ENCODE measurements at places on chromosomes 2 and 18.

- DNase-seq: no peak
These were observed 5.2 kb upstream of the SKA1 start for GRCh38 chr18:50369672-50370071.

- no peak for DNase-seq
These were observed 119.8 kb downstream of the NDUFA10 start for GRCh38 chr2:239905306-239905705.

- no peak for DNase-seq
These were observed 259.4 kb downstream of the GBX2 start for GRCh38 chr2:235908826-235909225.

GRCh38 chr2:157439824-157440186 lies 4.1 kb downstream of the CYTIP start:
- DNase-seq: no peak

GRCh38 chr2:134181219-134181618 lies 72.7 kb upstream of the MGAT5 start:
- no peak for DNase-seq

GRCh38 chr18:79106084-79106483 lies 36.9 kb downstream of the ATP9B start:
- no peak for DNase-seq

GRCh38 chr2:2582998-2583545 lies 252.0 kb upstream of the MYT1L start:
- no peak for DNase-seq

GRCh38 chr2:230798769-230799399 lies 65.9 kb upstream of the ITM2C start:
- no peak for DNase-seq

DNA sequence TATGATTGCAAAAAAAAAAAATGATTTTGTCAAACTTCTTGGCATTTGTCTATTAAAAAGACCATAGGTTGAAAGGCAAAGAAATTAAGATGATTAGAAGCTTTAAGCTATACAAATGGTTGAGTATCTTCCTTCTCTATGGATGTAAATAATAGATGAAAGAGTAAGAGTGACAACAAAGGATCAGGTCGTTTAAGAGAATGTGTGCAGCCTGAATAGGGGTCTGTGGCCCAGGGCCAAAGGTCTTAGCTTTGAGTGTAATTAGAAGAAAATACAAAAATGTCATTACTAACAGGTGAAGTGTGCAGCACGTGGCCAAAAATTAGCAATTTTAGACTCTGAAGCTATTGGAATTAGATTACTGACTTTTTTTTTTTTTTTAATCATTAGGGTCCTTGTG lies 122.4 kb downstream of the GREB1L start:
- DNase-seq: no peak

- no peak for DNase-seq
These were observed 201.4 kb downstream of the AFF3 start for GRCh38 chr2:99940963-99941362.

DNA sequence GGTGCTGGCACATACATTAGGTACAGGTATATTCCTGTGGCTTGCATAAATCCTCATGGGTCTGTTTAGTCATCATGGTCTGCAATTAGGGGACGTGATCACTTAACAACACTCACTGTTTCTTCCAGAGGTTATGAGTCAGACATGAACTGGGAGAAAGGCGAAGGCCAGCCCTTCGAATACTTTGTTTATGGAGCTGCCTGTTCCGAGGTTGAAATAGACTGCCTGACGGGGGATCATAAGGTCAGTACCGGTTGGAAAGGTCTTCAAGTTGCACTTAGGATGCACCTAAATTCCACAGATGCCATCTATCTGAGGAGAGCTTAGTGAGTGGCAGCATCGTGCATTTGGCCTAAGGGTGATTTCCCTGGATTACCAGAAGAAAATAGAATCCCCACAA lies 76.9 kb downstream of the AOX1 start:
- DNase-seq: no peak

- no peak for DNase-seq
These were observed 48.8 kb upstream of the SMAD7 start for GRCh38 chr18:48999569-48999968.

- no peak for DNase-seq
These were observed 19.4 kb upstream of the SP5 start for GRCh38 chr2:170695521-170696410.

GRCh38 chr2:27931361-27931950 lies 40.9 kb downstream of the BABAM2 start:
- DNase-seq: no peak

DNA sequence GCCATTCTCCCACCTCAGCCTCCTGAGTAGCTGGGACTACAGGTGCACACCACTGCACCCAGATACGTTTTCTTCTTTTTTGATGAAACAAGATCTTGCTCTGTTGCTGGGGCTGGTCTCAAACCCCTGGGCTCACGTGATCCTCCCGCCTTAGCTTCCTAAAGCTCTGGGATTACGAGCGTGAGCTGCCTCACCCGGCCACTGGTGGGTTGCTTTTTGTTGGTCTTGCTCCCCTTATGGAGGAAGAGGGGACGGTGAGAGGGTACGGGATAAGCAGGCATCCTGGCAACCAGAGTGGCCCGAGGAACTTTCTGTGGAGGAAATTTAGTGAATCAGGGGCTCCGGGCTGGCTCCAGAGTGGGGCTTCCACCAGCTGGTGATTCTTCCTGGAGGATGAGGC lies 222.3 kb downstream of the HDAC4 start:
- DNase-seq: no peak

- no peak for DNase-seq
These were observed 243.2 kb upstream of the BOD1L2 start for GRCh38 chr18:56903686-56904085.

- DNase-seq: no peak
These were observed 5.6 kb upstream of the RUFY4 start for GRCh38 chr2:218063486-218063885.

- no peak for DNase-seq
These were observed 25.9 kb downstream of the CD8A start for GRCh38 chr2:86764661-86765309.

GRCh38 chr2:61631321-61631720 lies 93.2 kb upstream of the XPO1 start:
- DNase-seq: no peak

DNA sequence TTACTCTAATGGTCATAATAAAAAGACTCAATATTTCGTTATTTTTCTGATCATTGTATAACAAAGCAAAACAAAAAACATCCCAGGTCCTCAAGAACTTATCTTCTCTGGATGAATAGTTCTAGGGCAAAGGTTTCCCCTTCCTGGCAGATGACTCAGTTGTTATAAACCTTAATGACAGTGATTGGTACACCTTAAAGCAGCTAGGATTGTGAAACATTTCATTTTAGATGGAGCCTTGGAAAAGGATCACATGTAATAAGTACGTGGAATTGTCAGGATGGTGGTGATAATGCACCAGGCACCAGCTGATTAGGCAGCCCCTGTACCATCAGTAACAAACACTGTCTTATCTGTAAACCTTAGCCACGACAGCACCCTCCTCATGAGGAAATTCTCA lies 47.2 kb downstream of the MEP1B start:
- no peak for DNase-seq

DNA sequence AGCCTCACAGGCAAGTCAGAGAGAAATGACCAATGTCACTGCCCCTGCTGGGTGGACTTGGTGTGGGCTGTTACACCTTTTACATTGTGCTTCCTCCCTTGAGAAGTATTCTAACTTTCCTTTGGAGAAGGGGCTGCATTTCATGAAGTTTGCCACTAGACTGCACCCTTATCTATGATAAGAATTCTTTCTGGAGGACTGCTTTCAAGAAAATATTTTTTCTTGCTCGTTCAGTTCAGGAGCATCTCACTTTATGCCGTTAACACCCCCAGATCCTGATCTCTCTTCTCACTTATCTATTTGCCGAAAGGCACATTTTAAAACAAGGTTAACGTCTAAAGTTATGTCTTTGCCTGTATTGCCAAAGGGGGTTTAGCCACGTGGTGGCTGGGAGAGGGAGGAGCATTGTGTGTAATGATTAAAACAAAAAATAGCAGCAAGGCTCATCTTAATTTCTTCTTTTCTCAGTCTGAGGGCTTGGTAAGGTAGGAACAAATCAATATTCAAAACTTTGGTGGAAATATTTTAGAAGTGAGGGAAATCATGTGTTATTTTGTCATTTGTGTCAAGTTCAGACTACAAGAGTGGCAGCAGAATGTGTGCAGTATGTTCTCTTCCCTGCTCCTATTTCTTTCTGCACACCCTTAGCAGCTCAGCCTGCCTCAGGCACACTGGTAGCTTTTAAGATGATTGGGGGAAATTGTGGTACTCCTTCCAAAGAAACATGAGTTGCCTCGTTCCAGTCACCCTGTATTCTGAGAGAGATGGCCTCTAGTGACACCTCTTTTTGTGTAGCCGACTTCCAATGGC lies 1.6 kb upstream of the IGFBP5 start:
- DNase-seq: no peak

DNA sequence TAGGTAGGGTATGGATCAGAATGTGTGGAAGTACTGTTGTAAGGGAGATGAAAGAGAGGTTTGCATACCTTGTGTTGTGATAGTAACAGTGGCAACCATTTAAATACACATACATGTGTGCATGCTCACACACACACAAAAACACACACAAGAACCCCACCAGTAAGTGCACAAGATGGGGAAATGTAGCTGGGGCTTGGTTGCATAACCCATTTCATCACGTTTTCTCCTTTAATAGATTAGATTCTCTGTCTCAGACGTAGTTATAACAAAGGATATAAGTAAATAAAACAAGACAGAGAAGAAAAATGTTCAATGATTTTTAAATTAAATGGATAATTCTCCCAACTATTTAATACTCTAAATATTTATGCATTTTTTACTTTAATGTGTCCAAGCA lies 13.4 kb downstream of the ARHGAP15 start:
- no peak for DNase-seq

- no peak for DNase-seq
These were observed 362.2 kb upstream of the NXPH2 start for GRCh38 chr2:139142252-139142880.

GRCh38 chr2:8154270-8154669 lies 527.6 kb upstream of the ID2 start:
- DNase-seq: no peak

DNA sequence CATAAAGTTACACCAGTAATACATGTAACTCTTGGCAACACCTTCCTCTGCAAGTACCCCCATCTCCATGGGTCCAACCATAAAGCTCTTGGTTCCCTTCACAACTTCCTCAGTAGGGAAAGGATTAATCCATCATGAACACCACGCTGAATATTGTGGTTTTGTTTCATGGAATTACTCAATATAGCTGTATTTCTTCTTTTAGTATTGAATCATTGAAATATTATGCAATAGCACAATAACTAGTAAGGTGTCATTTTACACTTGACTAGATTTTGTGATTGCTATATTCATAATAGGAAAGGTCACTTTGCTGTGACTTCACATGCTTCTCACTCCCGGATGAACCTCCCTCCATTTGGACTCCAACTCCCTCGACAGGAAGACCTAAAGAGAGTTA lies 29.7 kb upstream of the PID1 start:
- DNase-seq: no peak

- no peak for DNase-seq
These were observed 40.2 kb downstream of the SLC14A1 start for GRCh38 chr18:45764000-45764686.

DNA sequence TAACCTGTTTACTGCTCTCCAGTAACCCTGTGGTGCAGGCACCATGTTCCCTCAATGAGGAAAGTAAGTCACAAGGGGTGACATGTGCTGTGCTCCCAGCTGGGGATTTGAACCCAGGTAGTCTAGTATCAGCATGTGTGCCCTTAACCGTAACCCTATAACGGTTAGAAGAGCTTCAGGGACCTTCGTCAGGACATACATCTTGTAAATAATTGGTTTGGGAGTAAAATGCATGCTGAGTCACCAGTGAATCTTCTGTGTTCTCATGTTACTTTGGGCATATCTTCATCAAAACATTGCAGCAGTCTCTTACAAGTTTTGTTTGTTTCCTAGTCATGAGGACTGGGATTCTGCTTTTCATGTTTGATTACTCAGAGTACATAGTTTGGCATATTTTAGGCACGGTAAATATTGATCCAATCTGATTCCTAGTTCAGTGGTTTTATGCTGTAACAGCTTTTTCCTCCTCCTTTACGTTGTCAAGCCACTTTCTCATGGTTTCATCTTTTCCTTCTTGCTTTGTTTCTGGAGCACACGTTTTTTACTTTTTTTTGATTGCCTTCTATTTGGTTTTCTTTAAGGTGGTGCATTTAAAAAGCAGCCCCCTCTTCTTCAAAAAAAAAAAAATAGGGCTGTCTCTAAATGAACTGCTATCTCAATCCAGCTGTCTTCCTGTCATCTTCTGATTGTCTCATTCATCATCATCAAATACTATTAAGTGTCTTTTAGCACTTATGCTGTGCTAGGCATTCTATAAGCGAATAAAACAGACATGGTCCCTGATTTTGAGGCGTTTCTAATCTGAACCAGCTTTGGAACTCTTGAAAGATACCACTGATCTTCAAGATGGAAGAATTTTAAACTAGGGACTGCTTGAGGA lies 50.4 kb downstream of the CLIP4 start:
- DNase-seq: no peak

DNA sequence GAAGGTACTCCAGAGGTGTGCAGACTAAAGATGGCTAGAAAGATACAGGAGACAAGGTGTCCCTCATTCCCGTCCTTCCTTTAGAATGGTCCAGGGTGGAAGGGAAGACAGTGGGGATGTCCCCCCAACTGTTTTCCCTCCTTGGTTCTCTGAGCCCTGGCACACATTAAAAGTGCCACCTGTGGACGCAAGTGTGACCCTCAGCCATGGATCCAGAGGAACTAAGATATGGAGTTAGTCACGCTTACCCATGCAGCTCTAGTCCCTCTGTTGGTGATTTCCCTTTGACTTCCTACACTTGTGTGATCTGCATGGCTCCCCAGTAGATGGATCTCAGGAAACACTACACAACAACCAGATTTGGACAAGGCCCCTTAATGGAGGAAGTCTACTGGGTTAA lies 113.1 kb upstream of the SRD5A2 start:
- DNase-seq: no peak

DNA sequence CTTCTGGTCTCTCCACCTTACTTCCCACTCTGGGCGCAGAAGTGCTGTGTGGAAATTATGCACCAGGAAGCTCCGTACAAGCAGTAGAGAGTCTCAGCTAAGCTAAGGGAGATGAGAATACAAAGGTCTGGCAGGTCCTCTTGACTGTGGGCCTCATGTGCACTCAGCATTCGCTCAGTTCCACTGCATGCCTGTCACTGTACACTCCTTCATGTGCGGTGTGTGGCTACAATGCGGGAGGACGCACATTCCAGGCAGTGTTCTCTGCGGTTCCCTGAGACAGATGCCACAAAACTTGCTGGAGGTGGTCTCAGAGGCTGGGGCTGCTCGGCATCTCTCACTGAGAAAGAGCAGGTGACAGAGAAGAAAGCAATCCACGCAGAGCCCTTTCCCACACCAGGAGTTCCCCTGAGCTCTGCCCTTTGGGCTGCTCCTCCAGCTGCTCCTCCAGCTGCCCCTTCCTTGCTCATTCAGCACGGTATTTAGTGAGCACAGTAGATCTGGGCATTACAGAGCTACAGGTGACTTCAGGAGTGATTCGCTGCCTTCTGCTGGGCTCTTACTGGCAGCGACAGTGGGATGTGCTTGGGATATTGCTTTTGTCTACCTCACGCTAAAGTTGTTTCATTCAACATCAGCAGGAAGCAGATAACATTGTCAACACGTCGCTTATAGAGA lies 176.6 kb downstream of the SH3RF3 start:
- DNase-seq: no peak

- no peak for DNase-seq
These were observed 37.7 kb upstream of the RNF103 start for GRCh38 chr2:86661333-86661732.

GRCh38 chr18:38263066-38263465 lies 697.5 kb upstream of the CELF4 start:
- DNase-seq: no peak

GRCh38 chr2:96503637-96504243 lies 1.4 kb downstream of the NEURL3 start:
- DNase-seq: no peak
